ENCODE measurements at places on chromosomes 1 and 21.

- H3K27ac ChIP-seq = no peak overlapping the region
- H3K4me3 ChIP-seq = no peak overlapping the region
- no peaks in the 10 kb centered on the region for H3K27me3 ChIP-seq
- H3K36me3 ChIP-seq = peaks cover 9% of the 10 kb centered on the region
- DNase-seq = no peak
- H3K4me1 ChIP-seq = no peaks in the 10 kb centered on the region
These were observed 55.2 kb downstream of the DEGS1 start for GRCh38 chr1:224238212-224238611.

DNA sequence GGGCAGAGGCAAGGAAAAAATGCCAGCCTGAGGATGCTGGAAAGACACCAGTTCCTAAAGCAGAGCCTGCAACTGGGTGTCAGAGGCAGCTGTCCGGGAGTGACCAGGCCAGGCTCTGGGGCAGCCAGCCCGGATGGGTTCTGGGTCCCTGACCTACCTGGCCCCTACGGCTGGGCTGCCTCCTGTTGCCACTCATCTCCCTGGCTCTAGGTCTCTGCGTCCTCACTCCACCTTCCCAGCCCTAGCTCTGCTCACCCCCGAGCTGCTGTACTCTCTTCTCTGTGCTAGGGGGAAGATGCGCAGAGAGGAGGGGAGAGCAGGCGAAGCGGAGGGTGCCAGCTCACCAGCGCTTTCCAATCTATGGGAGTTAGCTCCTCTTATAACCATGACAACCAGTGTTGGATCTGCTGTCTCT lies 9.0 kb downstream of the ARHGEF2 start:
- peaks cover 96% of the 10 kb centered on the region for H3K4me1 ChIP-seq
- peak overlapping the region; percentile 97 for H3K27ac ChIP-seq
- no peaks in the 10 kb centered on the region for H3K27me3 ChIP-seq
- no peak overlapping the region for H3K4me3 ChIP-seq
- no peak for DNase-seq
- H3K36me3 ChIP-seq = peaks cover 38% of the 10 kb centered on the region

GRCh38 chr1:87449348-87449963 lies 120.8 kb downstream of the LMO4 start:
- DNase-seq = no peak
- H3K27ac ChIP-seq = no peak overlapping the region
- no peaks in the 10 kb centered on the region for H3K36me3 ChIP-seq
- no peak overlapping the region for H3K4me3 ChIP-seq

DNA sequence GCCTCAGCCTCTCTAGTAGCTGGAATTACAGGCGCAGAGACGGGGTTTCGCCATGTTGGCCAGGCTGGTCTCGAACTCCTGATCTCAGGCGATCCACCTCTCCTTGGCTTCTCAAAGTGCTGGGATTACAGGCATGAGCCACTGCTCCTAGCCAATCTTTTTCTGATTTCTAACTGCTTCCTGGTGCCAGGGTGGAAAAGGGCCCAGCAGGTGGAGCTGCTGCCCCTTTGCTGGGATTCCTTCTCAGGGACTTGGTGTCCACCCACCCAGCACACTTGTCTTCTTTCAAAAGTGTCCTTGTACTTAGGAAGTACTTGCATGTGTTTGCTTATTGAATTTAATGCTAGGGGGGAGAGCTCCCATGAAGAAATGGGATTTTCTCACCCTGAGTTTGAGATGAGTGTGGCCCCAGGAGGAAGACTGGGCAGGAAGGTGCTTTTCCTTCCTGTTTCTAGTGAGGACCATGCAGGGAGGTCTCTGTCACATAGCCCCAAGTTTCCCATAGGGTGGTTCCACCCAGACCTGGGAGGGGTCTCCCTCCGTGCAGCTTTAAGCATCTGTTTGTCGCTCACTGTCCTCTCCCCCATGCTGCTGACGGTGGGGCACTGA lies 14.2 kb downstream of the UTP11 start:
- no peak overlapping the region for H3K4me3 ChIP-seq
- no peaks in the 10 kb centered on the region for H3K27me3 ChIP-seq
- no peak overlapping the region for H3K27ac ChIP-seq
- H3K36me3 ChIP-seq = peaks cover 40% of the 10 kb centered on the region
- DNase-seq = no peak
- peaks cover 32% of the 10 kb centered on the region for H3K4me1 ChIP-seq
